ENCODE measurements at places on chromosomes 4 and X. TPM values are rescaled to one million over a fixed set of nuclear protein-coding genes. Genes with fewer than 3 reads are reported as not detected.
A peak's percentile ranks its signal among the peaks of the same experiment; 100 is the strongest.

ABLIM2 gene
- 9.3 TPM for total RNA-seq

FHDC1 gene
- total RNA-seq = 39.6 TPM

ODAPH gene
- not detected for total RNA-seq

GDPD2 gene
- total RNA-seq = not detected

LIMCH1 gene
- total RNA-seq = 598 TPM

SMPX gene
- not detected for total RNA-seq

TMEM47 gene
- 29.9 TPM for total RNA-seq

GRCh38 chrX:71298119-71298518 lies 3.4 kb upstream of the ITGB1BP2 start:
- DNase-seq = no peak

DNA sequence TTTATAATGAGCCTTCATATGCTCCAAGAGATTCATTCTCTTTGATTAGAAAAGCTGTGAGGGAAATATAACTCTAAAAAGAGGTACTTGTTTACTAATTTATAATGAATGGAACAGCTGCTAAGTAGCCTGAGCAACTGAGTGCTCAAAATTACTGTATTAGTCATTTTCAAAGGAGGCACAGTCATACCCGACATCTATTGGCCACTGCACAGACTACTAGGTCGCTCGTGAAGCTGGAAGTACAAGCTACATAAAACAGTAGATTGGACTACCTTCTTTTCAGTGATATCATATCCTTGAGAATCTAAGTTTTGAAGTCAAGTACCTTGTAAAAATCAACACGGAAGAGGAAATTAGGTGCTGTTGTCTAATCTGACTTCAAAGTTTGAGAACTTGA lies 52.0 kb upstream of the GLRB start:
- peak; percentile 28 for DNase-seq

- DNase-seq = no peak
Observed at GRCh38 chr4:189081826-189082225, 858.8 kb upstream of the FRG1 start.

GRCh38 chrX:13533726-13534125 lies 35.7 kb upstream of the EGFL6 start:
- no peak for DNase-seq

GRCh38 chr4:23937173-23937572 lies 47.3 kb upstream of the PPARGC1A start:
- DNase-seq = no peak

DNA sequence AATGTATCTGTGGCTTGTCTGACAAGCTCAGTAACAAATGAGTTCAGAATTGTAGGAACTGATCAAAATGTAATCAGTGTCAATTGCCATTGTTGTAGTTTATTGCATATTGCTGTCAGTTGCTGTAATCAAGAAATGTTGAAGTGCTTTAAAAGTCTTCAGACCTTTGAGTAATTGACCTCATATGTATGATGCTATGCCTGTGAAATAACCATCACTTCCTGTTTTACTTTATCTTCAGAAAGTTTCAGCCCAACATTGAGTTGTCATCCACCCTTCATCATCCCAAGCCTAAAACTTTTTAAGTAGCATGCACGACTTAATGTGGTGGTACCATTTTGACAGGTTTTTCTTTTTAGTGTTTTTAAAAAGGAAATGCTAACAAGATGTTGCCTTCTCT lies 212.4 kb downstream of the ARHGAP10 start:
- DNase-seq = no peak

DNA sequence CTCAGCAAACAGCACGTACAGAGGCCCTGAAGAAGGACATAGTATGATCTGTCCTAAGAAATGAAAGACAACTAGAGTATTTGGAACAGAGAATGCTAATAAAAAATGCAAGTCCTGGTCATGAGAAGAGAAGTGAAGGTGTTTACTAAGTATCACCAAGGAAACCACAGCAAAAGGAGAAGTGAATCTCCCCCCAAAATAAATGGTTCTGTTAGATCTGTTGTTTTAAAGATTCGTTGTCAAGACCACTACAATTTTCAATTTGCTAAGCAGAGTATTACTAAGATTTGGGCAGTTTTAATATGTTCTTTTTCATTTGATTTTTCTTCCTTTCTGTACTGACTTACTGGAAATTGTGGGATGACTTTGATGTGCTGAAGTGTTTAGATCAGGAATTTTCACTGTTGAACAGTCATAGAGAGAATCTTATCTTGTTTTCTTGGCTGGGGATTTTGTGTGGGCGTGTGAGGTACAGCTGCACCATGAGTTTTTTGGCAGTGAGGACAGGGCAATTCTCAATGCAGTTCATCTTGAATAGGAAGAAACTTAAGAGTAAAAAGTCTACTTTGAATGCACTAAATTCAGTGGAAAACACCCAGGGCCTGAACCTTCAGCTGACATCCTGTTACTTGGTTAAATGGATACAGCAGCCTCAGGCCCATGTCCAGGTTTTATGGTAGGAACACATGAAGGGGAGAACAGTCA lies 132.2 kb downstream of the STIM2 start:
- no peak for DNase-seq

DNA sequence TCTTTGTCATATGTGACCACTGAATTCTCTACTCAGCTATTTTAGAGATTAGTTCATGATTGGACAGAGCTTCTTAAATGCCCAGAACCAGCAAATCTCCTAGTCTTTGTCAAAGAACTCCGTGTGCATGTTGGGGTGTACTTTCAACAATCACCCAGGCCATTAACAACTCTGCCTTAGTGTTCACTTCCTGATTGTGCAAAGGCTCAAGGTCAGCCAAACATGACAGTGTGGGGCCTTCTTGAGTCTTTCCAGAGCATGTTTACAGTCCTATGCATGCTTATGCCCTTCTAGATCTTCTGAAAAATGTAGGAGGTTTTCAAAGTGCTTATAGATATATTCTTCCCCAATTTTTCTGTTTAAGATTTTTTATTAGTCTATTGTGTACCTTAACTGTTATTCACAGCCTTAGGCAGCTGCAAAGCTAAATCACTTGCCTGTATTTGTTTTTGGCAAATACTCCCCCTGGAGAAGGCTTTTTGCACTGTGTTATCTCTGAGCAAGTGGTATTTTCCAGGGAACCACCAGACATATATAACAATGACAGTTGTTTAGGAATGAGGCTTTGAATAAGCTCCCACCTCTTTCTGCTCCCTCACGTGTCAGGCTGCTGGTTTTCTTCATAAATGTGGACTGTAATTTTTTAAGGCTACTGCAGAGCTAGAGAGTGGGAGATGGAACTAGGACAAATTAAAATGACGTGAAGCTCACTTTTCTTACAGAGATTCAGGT lies 24.0 kb upstream of the DRP2 start:
- DNase-seq = no peak

DNA sequence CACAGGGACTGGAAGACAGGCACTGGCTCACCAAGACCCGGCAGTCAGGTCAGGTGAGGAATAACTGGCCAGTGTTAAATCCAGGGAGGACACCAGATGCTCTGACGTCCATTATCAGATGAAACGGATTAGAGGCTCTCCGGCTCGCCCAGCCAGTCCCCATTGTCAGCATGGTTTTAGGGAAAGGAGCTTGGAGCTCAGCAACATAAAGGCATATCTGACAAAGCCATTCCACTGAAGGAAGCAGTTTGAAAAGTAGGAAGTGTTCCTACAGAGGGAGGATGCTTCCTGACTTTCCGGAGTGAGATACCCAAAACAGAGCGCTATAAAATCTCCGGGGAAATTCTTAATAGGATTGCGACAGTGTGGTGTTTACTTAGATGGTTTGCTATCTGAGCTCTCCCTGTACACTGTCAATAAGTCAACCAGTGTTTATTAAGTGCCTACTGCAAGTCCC lies 14.8 kb downstream of the NDNF start:
- no peak for DNase-seq

DNA sequence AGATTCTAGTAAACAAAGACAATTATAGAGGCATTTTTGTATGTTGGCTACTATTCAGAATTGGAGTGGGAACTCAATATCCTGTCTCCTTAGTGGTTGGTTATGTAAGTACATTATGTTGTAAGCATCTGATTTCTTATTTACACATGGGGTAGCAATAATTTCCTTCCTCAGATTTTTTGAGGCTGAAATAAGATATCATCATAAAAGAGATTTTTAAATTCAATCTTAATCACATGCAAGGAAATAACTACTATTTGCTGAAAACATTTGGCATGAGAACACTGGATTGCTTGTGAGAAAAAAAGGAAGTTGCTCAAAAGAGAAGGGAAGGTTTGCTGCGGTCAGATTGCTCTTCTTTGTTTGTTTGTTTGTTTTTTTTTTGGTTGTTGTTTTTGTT lies 437.7 kb upstream of the HS3ST1 start:
- DNase-seq = no peak

DNA sequence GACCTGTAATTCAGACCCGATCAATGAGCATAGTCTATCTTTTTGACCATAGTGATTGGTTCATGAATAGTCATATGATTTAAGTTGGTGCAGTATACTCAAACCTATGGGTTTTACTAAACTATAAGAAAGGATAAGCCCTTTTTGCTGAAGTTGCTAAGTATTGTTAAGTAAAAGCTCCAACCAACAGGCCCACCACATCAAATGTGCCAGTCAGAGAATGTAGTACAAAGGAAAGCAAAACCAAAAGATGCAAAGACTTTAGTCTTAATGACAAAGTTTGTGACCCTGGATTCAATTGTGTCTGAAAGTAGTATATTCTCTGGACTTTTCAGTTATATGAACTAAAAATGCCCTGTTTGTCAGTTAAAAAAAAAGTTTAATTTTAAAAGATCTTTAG lies 208.1 kb upstream of the TET2 start:
- no peak for DNase-seq

DNA sequence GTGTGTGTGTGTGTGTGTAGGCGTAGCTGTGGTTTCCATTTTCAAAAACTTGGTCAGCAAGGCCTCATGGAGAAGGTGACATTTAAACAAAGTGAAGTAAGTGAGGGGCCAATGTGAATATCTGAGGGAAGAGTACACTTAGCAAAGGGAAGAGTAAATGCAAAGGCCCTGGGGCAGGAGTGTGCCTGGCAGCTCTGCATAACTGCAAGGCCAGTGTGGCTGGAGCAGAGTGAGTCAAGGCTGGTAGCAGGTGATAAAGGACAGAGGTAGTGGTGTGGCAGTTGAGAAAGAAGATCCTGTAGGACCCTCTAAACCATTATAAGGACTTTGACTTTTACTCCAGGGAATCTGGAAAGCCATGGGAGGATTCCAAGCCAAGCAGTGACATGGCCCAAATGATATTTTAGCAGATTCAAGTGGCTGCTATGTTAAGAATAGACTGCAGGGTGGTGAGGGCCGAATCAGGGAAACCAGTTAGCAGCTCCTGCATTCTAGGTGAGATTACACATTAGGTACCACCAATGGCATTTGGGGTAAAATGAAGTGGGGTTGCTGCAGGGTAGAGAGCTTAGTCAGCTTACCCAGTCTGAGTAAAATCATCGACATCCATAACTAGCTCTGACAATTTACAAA lies 5.9 kb upstream of the TBC1D1 start:
- DNase-seq = no peak

- no peak for DNase-seq
Observed at GRCh38 chr4:92303621-92304027, at the start of gene GRID2. Gene GRID2 (plus strand): TSS chr4:92303966.

DNA sequence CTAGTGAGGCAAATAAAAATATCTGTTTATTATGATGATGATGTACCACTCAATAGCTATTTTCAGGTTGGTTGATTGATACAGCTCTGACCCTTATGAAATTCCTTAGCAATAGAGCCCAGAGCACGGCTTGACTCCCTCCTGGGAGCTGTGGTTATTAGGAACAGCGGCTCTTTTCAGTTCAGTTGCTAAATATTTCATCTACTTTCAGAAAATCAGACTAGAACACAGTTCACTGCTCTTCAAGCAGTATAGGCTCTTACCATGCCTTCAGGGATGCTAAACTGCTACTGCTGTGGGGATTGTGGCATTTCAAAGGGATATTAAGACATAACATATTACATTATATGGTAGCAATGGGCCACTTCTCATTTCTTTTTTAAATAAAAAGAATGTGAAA lies 218.8 kb downstream of the SNCA start:
- DNase-seq = no peak

DNA sequence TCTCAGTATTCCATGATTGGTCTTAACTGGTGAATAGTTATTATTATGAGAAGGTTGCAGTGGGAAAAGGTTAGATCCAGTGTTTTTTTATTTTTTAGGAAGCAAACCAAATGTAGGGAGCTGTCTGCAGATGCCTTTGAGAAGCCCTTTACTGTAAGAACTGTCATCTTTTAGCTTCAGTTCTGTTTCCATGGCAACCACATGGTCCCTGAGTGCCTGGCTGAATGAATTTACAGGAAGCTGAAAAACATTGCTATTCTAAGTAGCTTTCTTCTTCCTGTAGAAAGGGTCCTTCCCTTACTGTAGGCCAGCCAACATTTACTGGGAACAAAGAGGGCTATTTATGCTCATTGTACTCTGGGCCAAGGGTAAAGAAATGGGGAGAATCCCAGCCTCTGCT lies 103.3 kb downstream of the DCLK2 start:
- DNase-seq = no peak
